ENCODE measurements at places on chromosomes 12 and 14.

- DNase-seq: no peak
These were observed 61.4 kb upstream of the PCED1B start for GRCh38 chr12:47017901-47018475.

DNA sequence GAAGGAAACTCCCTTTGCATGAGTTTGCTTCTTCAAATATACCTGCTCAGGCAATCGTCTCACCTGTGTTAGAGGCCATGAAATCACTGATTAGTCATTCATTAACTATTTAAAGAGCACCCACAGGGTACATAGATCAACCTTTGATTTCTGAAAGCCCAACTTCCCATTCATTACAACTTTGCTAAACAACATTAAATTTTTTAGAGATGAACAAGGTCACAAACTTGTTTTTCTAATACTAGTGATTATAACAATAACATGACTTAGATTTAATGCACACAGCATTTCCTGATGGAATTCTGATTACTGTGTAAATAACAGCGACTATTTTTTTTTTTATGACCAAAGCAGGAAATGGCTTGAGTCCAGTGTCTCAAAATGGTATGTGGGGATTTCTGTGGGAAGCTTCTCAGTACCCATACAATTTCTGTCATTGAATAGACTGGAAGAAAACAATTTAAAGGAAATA lies 5.4 kb upstream of the ERO1A start:
- no peak for DNase-seq

GRCh38 chr14:89351221-89351515 lies 65.9 kb downstream of the FOXN3 start:
- DNase-seq: no peak

- DNase-seq: no peak
These were observed 443.2 kb upstream of the TMEM132C start for GRCh38 chr12:127823801-127824200.

- DNase-seq: no peak
These were observed 73.2 kb downstream of the SEC23A start for GRCh38 chr14:39029789-39030188.

DNA sequence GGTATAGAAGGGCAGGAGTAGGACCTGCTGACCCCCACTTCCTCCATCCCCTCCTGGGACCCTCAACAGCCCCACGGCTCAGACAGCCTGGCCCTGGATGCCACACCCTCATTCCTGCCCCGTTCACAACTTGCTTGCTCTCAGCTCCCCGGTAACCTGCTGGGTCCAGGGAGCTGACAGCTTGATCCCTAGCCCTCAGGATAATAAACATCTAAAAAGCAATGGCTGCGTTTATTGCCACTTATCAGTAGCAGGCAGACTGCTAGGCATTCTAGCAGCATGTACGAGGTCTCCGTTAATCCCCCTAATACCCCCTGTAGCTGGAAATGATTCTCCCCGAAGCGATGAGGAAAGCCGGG lies 24.3 kb upstream of the RPLP0 start:
- DNase-seq: no peak

Measured in GM18507 (cell line).